ENCODE measurements at places on chromosomes 5 and 9. TPM values are rescaled to one million over a fixed set of nuclear protein-coding genes. Genes with fewer than 3 reads are reported as not detected.

Gene MTAP
- 45.7 TPM for total RNA-seq

Gene GABRA1
- not detected for total RNA-seq

- peak; percentile 15 for DNase-seq
These were observed 220.1 kb downstream of the ANXA1 start for GRCh38 chr9:73371801-73372200.

GRCh38 chr9:74974558-74974957 is 21.8 kb upstream of the C9orf40 start:
- no peak for DNase-seq

DNA sequence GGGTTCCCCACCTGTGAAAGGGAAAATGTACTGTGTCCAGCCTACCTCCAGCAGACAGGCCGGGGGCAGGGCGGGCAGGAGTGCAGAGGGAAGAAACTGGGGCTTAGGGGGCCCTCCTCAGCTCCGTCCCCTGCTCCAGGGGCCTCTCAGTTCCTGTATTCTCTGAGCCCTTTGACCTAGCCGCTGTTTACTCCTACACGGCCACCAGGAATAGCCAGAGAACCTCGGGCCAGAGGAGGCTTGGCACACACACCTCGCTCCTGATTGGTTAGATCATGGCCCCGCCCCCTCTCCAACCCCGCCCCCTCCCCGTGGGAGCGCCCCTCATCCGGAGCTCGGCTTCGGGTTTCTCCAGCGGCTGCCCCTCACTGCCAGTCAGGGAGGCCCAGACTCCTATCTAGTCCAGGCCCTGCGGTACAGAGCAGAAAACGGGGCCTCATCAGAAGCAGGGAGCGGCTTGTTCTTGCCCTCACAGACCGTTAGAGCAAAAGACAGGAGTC is 2.2 kb downstream of the ST6GALNAC6 start:
- DNase-seq, result peak; percentile 82

DNA sequence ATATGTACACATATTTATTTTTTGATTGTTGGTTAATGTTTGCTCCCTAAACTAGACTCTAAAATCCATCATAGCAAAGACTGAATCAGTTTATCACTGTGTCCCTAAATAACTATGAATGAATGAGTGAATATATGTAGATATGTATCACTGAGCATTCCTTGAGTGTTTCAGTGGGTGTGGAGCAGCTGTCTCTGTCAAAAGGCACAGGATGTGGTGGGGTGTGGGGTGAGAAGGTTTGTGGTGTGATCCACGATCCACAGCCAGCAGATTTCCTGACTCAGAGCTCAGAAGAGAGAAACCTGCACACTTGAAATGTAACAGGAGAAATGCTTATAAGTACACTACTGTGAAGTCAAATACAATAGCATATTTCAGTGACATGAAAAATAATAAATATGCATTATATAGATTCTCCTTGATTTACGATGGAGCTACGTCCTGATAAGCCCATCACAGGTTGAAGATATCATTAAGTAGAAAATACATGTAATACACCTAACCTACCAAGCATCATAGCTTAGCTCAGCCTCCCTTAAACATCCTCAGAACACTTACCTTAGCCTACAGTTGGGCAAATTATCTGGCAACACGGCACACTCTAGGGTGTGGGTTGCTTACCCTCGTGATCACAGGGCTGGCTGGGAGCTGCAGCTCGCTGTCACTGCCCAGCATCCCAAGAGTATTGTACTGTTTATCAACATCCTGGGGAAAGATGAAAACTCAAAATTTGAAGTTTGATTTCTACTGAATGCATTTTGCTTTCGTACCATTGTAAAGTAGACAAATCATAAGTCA is 287.0 kb downstream of the GAS1 start:
- DNase-seq, result no peak

- no peak for DNase-seq
These were observed 4.1 kb downstream of the FIBCD1 start for GRCh38 chr9:130934702-130935647.
